Bronchial epithelial cell (primary cell): ENCODE measurements at places on chromosomes 1 and 21.

DNA sequence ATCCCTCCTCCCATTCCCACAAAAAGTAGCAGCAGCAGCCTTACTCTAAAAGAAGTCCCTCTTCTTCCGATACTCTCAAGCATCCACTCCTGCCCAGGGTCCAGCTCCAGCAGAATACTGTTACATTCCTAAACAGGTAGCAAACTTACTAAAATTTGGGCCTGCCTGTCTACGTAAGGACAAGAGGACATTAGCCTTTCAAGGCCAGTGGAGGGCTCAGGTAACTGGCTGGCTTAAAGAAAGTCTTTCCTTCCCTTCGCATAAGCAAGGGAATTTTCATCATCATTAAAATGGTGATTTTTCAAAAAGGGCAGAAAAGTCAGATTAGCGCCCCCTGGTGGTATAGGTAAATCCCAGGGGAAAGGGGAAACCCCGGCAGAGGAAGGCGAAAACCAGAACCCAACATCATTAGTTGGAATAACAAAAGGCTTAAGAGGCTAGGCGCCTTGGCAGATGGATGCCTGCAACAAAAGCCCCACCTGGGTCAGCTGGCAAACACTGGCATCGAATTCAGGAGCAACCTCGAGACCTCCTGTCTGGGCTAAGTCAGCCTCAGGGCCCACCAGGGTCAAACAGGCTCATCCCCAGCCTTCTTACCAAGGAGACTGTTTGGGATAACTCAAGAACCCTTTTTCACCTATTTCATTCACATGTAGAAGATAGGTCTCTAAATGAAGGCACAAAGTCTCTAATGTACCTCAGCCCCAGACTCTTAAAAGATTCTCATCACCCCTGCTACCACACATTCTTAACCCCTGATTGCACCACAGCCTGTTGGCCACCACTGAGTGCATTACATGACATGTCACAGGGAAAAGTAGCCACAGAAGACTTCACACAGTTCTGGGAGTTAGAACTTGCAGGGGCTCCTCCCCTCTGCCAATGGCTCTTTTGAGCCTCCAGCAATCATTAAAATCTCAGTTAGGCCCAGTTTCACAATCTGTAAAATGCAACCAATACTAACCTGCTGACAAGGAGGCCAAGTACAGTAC is 36.7 kb downstream of the ERI3 start:
- DNase-seq: peak; percentile 23

GRCh38 chr1:246591958-246592357 is 25.7 kb downstream of the CNST start:
- DNase-seq: no peak

GRCh38 chr1:176374967-176375569 is 87.9 kb upstream of the PAPPA2 start:
- DNase-seq: peak; percentile 68

DNA sequence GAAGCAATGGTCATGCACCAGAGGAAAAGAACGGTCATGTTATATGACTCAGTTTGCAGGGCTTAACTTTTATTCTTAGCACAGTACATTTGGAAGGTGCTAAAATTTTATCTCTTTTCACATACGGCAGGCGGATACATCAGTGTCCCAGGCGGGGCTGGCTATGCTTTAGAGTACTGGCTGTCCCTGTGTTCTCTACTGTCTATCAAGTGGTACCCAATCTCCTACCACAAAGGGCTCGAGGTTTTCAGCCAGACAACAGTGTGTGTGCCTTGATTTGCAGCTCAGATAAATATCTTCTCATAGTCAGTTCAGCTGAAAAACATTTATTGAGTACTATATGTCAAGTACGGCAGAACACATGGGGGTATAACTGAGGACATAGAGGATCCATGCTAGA is 65.3 kb downstream of the URB2 start:
- DNase-seq: no peak

DNA sequence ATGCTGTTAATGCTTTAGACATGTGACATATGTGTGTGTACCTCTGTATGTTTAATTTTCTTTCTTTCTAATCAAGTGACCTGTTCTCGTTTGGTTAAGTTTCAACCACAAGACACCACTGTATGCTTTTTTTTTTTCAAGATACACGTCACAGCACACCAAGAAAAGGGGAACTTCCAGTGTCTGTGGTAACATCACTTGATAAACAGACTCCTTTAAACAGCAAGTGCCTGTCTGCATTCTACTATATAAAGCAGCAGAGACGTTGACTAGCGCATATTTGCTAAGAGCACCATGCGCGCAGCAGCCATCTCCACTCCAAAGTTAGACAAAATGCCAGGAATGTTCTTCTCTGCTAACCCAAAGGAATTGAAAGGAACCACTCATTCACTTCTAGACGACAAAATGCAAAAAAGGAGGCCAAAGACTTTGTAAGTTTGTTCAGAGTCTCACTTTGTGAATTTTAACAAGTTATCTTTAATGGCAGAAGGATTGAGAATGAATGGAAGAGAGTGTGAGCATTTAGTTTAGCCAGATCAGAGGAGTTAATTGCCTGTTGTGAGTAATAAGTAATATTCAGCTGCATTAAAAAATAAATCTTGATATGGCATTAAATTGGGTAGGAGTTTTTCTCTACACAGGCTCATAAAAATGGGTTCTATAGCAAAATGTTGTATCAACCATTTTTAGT is at the start of gene RGS1:
Gene RGS1 (plus strand): TSS at position 275 of the 691 bp plus-strand sequence. CDS start 20 bp downstream, at position 295.
- no peak for DNase-seq

DNA sequence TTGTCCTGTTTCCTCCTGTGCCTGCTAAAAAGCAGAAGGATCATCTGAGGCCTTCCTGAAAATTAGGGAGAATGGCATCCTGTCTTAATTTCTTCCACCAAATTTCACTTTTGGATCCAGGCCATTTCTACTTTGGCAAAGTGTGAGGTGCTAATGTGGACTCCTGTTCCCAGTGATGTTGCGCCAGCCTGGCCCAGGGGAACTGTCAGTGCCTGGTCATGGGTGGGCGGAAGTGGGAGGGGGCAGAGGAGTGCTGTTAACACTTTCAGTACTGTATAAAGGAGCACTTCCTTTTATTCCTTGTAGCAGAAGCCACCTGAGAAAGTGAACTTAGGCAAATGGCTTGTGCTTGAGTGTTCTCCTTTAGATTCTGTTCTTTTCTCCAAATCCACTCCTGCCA is 19.9 kb downstream of the ELAPOR1 start:
- DNase-seq: no peak

- DNase-seq: peak; percentile 9
Observed at GRCh38 chr1:12380326-12381249, 150.8 kb downstream of the VPS13D start.

GRCh38 chr1:31399976-31400375 is 13.0 kb upstream of the SERINC2 start:
- DNase-seq: no peak

GRCh38 chr1:117641536-117641935 is 35.7 kb downstream of the TENT5C start:
- DNase-seq: no peak

DNA sequence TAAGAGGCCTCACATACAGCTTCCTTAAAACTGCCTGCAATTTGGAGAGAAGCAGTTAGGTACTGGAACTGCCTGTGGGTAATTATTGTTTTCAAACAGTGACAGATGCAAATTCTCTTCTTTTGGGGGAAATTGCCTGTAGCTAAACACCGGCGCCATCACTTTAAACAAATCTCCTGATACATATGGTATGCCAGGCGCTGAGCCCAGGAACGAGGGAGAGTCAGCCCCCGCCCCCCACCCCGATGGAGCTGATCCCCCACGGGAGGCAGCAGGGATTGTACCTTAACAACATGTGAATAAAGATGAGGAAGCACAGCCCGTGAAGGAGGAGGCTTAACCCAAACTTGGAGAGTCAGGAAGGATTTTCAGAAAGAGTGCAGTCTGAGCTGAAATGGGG is 7.1 kb downstream of the TMEM51 start:
- DNase-seq: no peak

DNA sequence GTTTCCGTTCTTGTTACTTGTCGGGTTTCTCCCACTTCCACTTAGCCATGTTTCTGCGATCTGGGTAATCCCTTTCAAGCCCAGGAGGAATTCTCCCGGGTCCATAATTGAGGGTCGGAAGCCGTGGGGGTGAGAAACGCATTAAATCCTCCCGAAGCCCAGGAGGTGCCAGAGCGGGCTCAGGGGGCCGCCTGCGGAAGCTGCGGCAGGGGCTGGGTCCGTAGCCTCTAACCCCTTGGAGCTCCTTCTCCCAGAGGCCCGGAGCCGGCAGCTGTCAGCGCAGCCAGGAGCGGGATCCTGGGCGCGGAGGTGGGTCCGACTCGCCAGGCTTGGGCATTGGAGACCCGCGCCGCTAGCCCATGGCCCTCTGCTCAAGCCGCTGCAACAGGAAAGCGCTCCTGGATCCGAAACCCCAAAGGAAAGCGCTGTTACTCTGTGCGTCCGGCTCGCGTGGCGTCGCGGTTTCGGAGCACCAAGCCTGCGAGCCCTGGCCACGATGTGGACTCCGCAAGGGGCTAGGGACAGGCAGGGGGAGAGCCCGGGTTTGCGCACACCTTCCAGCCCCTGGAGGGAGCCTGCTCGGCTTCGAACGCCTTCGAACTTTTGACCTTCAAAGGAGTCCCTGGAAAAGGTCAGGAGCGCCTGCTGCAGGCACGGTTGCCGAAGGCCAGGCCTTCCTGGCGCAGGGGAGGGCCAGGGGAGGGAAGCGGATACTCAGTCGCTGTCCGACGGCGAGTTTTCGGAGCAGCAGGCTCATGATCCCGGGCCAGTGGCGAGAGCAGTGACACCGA is 1.7 kb upstream of the SIM2 start:
- no peak for DNase-seq

DNA sequence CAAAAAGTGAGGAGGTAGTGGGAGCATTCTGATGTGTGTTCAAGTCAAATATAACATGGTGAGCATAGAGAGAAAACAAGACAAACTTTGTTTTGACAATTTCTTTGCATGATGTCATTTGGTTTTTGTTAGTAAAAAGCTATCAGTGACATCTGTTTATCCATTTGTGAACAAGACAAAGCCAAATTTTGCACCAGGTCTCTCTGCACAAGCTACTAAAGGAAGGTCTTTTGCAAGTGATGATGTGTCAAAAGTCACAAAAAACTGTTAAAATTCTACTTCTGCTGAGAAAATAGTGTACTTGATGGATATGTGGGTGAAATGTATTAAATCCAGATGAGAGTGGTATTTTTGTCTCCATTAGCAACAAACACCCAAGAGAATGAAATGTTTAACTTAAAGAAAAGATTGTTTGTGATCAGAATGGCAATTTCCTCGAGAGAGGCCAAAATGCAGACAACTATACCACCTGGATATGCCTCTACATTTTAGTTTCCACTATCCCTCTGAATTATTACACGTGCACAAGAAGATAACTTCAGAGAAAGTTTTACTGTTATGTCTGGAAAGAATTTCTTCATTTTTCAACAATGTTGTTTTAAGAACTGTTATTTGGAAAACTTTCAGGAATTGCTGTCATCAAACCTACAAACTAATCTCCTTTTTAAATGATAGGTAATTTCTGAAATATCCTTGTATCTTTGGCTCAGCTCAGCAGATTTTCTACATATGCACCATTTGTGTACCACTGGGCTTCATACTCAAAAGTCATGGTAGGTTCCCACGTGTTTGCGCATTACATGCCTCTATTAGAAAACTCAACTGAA is 807.4 kb upstream of the ADGRL2 start:
- no peak for DNase-seq

GRCh38 chr1:21251773-21252471 is 38.3 kb downstream of the ECE1 start:
- DNase-seq: peak; percentile 93

GRCh38 chr1:30616759-30617158 is 106.6 kb downstream of the MATN1 start:
- DNase-seq: no peak

GRCh38 chr1:26861286-26861701 is 1.7 kb upstream of the SFN start:
- DNase-seq: peak; percentile 93

- peak; percentile 13 for DNase-seq
Observed at GRCh38 chr1:30706528-30706927, 16.9 kb downstream of the MATN1 start.

DNA sequence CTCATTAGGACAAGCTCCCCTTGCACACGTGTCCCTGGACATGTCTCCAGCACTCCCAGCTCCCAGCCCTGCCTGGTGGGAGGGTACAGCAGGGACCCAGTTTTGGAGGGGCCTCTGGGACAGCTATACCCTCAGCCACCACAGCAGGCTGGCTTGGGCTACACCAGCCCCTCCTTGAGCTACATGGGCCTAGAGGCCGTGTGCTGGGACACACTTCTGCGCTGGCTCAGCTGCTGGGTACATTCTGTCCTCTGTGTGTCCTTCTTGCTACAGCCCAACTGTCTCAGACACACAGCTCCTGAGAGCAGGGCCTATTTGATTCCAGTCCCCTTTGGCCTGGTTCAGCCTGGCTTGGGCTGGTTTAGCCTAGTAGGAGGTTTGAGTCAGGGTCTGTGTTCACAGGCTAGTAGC is 26.7 kb downstream of the DMAP1 start:
- no peak for DNase-seq

DNA sequence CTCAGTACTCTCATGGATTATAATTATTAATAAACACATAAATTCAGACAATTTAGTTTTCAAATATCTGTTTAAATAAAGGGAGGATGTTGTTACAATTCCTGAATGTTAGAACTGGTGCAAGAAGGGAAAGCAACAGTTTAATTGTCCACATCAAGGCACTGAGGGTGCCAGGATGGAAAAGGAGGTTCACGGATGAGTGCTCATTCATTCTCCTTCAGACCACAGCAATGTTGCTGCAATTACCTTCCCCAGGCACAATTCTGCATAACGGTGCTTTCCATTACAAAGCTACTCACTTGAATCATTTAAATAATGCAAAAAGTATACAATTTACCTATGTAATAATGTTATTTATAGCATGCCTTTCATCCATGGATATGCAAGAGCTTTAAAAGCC is 52.3 kb upstream of the COG2 start:
- no peak for DNase-seq

DNA sequence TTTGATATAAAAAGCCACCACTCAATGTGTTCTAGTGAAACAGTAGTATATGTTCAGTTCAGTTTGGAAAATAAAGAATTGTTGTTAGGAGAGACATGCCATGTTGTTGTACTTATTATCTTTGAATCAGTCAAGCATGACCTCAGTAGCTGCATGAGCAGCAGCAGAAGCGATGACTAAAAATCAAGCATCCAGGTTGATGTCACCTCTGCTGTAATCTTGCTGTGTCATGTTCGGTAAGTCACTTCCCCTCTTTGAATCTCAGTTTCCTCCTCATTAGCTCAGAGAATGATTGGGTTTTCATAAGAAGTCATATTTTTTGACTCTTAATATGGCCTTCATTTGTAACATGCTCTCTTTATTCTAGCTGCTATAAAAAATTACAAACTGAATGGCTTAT is 428.4 kb upstream of the B3GALT2 start:
- peak; percentile 86 for DNase-seq
